ENCODE measurements at places on chromosomes 13 and 19.

DNA sequence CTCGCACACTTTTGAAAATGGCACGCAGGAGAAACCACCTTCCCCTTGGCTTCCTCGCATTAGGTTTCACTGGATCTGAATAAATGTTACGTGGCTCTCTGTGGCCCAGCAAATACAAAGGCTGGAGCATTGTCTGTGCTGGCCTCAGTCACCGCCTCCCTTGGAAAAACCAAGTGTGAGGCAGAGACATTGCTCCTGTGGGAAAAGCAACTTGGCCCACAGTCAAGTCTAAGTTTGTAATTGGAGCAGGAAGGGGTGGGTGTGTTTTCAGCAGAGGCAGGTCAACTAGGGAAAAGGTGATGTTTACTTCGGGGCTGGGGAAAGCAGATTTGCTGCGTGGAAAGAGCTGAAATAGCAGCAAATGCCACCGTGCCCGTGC is 101.6 kb downstream of the IRS2 start:
- peak; percentile 7 for DNase-seq

GRCh38 chr13:95544293-95544692 is 8.2 kb upstream of the CLDN10 start:
- no peak for DNase-seq

- no peak for DNase-seq
Observed at GRCh38 chr19:18308051-18308947, 14.6 kb downstream of the LSM4 start.

DNA sequence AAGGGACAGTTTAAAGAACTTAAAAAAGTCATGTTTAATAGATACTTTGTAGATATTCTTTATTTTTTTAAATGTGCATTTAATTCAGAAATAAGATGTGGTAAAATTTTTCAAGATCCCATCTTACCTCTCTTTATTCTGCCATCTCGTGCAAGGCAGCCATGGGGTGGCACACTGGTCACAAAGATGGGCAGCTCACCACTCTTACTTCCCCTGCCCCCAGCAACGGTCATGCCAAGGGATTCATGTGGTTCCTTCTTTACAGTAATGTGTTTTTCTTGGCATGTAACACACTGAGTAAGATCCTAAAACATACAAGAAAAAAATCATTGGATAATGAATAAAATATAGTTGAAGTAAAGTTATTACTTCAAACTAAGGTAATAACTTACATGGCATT is 64.2 kb downstream of the LNX2 start:
- DNase-seq, result no peak
